ENCODE measurements at places on chromosomes 12 and 14.

DNA sequence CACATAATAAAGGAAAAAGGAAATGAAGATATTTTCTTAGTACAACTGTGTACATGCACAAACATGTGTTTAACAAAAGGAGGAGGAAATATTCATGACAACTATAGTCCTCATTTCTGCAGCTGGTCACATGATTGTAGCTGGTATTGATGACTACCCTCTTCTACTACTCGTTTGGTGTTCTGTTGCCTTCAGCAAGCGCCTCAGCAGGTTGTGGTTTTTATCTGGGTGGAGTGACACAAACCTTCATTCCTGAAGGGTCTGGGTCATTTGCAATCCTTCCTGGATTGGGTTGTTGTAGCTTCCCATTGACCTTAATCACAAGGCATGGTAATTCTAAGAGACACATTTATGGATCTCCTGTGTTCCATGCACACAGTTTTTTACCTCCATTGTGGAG is 1009.9 kb upstream of the USP15 start:
- no peak for DNase-seq

- no peak for DNase-seq
These were observed 32.9 kb downstream of the ASCL1 start for GRCh38 chr12:102990419-102990818.

- no peak for DNase-seq
These were observed 14.5 kb downstream of the VWF start for GRCh38 chr12:6110006-6110405.

DNA sequence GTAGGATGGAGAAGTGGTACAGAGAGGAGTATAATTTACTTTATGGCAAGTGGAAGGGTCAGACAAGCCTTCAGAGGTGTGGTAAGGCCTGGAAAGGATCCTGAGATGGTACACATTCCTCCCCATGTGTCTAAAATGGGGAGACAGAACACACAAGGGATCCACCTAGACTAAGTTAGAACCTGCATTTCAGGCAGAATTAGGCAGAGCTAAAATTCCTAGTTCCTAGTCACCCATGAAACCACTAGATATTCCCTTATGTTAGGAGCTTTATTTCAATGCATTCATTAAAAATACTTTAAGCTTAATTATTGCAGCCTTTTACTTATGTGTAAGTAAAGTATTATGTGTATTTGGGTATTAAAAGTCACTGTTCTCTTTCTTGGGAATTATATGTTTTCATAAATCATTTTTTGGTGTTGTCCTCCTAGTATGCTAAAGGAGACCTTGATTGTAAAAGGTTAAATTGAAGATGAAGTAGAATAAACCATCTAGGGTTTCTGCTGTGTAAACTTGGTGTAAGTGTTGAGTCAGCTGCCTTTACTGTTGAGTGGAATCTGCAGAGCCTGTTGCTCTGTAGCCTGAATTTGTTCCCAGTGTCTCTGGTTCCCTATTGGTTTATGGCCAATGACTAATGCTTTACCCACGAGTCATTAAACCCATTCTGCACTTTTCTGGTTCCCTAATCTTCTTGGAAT is 423.2 kb downstream of the ATP23 start:
- DNase-seq: no peak

DNA sequence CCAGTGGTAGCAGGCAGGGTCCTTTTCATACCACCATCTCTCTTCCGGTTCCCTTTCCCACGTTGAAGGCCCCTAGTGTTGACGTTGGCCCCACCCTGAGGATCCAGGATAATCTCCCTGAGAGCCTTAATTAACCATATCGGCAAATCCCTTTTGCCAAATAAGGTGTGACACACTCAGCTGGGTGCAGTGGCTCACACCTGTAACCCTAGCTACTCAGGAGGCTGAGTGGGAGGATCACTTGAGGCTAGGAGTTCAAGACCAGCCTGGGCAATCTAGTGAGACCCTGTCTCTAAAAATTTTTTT is 2.8 kb upstream of the TMEM119 start:
- no peak for DNase-seq

GRCh38 chr14:99971941-99972747 is 93.1 kb upstream of the EVL start:
- DNase-seq: peak; percentile 27

GRCh38 chr12:58378028-58378427 is 436.7 kb downstream of the ATP23 start:
- DNase-seq: no peak

GRCh38 chr12:130506844-130507243 is 169.2 kb downstream of the PIWIL1 start:
- no peak for DNase-seq

DNA sequence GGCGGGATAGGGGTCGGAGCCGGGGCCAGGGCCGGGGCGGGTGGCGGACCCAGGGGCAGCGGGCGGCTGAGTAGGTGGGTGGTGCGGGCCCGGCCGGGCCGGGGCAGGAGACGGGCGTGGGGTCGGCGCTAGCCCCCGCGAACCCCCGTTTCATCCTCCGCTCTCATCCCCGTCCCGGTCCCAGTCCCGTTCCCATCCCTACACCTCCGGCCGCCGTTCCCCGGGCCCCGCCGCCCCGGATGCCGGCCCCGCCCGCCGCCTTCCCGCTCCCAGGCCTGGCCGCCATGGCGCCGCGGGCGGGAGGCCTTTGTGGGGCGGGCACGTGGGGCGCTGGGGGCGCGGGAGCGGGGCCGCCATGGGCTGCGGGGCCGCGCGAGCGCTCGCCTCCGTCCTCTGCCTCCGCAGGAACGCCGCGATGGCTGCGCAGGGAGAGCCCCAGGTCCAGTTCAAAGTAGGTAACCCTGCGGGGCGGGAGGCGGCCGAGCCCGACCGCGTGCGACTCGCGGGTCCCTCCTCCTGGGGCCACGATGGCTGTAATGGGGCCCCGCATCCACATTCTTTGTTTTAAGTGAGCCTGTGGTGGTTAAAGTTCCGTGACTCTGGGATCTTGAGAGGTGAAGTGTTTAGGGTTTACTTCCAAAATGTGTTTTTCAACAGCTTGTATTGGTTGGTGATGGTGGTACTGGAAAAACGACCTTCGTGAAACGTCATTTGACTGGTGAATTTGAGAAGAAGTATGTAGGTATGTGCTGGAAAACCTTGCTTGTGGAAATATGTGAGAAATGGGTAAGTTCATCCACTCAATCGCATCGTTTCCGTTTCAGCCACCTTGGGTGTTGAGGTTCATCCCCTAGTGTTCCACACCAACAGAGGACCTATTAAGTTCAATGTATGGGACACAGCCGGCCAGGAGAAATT is 572 bp downstream of the RAN start:
- no peak for DNase-seq

DNA sequence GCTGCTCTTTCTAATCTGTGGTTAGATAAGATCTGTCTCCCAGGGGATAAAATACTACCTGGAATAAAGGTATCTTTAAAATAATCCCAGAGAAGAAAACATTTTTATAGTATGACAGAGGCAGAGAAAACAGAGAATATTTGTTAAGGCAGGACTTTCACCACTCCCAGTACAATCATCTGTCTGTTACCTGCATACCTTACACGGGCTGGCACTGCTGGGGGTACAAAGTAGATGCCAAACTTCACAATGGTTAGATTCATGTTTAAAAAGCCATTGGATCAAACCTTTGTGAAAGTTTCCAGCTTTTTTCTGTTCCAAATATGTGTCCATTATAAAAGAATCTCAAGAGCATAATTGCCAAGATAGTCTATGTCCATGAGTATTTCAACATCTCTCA is 273.6 kb upstream of the BTG1 start:
- no peak for DNase-seq

DNA sequence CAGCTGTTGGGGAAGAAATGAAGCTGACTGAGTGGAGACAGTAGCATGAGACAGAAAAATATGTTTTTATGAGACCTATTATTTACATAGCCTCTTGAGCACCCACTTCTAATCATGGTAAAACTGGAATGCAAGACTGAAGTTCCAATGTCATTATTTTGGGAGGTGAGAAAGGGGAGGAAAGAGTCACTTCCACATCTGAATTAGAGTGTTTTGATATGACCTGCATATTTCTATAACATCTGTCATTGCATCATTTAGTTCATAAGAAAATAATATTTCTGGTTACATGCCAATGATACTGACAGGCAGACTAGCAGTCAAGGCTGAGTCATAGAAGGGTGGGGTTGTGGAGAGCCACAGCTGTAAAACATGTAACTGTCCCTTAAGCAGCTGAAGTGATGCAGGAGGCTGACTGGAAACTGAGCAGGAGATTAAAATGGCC is 26.7 kb downstream of the NTN4 start:
- no peak for DNase-seq

Data from stimulated activated naive CD8-positive, alpha-beta T cell treated with anti-CD3 and anti-CD28 coated beads, Interleukin-15, amount 100 ng/mL, for 72 hours (primary cell).